Renal pelvis (tissue), 12 donors: ENCODE measurements at places on chromosomes 1 and 21.
A peak's percentile ranks its signal among the peaks of the same experiment; 100 is the strongest.

DNA sequence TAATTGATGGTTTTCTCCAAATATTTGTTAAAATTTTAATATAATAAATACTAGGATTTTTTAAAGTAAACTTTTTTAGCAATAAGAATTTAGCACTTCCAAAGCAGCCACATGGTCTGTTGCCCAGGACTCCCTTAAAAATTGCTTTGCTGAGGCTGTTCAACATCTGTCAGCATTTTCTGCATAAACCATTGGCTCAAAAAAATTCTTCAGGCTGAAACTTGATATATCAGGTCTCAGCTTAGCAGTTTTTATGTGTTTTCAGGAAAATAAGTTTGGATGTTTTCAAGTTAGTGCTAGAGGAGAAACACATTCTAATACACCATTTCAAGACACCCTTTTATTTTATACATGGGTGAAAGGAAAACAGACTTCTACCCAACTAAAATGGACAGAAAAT is 69.1 kb upstream of the C1orf105 start:
- peak; percentile 71 for DNase-seq

DNA sequence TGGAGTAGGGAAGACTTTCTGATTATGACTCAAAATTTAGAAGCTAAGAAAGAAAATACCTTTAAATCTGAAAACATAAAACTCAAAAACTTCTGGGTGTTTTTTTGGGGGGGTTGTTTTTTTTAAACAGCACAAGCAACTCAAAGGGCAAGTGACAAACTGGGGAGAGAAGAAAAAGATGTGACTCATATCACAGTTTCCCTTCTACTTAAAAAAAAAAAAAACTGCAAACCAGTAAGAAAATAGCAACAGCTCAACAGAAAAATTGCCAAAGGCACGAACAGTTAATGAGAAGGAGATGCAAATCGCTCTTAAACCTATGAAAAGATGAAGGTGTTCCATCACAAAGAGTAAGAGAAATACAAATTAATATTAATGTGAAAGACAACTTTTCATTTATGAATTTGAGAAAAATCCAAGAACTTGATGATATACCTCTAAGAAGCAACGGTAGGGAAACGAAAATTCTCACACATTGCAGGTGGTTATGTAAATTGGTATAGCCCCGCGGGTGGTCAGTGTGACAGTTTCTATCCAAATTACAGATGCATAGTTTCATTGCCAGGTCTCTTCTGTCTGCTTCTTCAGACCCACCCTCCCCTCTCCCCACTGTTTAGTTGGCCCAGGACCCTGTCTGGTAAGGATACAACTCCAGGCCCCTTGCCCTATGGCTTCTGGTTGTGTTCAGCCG is 9.0 kb downstream of the IFNAR2 start:
- no peak for DNase-seq

DNA sequence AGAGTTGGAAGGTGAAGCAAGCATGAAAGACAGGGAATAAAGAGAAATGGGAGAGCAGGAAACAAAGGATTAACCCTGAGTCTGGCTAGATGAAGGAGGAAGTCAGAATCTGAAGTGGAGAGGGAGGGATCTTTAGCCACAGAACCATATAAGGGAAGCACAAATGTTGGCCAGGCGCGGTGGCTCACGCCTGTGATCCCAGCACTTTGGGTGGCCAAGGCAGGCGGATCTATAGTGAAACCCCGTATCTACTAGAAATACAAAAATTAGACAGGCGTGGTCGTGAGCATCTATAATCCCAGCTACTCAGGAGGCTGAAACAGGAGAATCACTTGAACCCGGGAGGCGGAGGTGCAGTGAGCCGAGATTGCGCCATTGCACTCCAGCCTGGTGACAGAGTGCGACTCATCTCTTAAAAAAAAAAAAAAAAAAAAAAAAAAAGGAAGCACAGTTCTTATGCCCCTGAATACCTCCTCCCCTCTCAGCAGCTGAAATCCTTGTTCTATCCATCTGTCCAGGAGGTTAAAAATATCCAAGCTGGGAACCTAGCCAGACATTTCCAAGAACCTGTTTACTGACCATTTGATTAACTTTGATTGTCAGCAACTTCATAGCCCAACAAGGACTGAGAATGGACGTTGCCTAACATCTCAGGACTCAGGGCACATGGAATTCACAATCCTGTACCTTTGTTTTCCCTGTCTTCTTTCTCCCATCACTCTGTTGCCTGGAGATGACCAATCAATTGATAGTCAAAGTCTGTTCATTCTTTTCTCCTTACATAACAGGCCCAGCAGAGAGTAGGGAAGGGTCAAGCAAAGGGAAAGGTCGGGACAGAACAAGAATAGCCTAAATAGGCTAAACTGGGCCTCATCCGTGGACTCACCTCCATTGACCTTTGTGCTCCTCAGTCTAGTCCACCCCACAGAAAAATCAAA is 10.6 kb downstream of the TXNIP start:
- no peak for DNase-seq

DNA sequence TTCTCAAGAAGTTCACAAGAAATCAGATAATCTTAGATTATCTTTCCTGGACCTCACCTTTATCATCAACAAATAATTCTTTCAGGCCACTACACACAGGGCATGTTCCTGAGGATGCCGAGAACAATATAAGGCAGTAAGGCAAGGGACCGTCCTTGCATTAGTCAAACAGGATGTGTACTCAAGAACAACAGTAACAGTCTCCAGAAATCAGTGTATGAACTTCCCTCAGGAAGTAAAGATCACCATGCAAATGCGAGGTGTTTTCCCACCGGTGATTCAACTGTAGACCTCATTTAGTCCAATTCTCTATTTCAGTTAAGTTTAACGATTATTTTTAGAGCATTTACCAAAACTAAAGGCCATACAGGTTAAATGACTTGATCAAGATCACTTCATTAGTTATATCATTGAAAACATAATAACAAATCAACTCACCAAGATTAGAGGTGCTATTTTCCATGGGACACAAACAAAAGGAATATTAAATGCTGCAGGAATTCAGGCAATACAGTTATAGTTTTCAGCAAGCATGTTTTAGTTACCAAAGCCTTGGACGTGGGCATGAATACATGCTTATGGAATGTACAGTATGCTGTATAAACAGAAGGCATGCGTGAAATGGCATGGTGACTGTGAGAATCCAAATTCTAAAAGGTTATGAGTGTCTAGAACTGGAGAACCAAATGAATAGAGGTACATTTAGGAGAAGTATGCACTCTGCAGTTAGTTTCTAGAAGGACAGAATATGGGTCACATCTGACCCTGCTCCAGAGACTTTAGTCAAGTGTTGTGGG is 145.2 kb downstream of the TNR start:
- no peak for DNase-seq

GRCh38 chr1:228212415-228212965 is 4.6 kb downstream of the OBSCN start:
- no peak for DNase-seq
